ENCODE measurements at places on chromosomes 3 and 15.

DNA sequence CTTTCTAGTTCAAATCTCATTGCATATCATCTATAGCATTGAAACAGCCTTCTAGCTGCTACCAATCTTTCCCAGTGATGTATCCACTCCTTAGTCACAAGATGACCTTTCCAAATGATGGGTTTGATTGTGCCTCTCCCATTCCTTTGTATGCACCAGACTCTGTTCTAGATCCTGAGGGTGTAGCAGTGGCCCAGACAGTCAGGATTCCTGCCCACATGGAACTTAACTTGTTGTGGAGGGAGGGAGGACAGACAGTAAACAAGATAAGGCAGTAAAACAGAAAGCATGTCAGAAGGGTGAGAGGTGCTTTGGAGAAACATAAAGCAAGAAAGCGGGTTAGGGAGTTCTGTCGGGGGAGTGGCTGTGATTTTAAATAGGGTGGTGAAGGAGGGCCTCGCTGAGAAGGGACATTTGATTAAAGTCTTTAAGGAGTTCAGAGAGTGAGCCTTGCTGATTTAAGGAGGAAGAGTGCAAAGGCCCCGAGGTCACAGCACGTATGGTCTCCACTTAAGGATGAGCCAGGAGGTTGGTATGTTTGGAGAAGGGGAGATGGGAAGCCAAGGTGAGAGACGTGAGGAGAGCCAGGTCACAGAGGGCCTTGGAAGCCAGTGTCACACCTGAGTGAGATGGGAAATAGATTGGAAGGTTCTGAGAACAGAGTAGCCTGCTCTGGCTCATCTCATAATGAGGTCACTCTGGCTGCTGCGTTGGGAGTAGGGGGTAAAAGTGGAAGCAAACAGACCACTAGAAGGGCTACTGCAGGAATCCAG, 38.3 kb downstream of the FAM43A start:
- DNase-seq, result no peak

DNA sequence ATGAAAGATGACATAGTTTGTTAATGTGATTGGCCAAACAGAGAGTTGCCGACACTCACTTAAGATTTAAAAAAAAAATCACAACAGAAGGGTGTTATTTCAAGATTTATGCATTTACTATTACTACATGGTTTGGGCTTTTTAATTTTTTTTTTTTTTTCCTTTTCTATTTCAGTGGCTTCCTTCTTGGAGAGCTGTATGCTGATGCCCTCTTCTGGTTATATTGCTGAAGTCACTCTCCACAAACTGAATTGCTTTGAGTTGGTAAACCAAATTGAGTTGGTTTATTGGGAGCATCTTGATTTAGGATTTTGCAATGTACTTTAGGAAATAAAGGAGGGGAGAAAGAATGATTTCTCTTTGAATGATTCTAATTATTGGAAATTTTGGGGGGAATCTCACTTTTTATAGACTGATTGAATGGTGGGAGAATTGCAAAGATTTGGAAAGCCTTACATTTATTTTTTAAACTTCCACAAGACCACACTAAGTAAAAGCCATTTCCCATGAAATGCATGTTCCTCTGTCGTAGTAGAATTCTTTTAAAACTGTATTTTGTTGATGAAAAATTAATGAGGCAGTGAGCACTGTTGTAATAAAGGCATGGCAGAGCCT, 186.6 kb upstream of the FEZF2 start:
- no peak for DNase-seq

DNA sequence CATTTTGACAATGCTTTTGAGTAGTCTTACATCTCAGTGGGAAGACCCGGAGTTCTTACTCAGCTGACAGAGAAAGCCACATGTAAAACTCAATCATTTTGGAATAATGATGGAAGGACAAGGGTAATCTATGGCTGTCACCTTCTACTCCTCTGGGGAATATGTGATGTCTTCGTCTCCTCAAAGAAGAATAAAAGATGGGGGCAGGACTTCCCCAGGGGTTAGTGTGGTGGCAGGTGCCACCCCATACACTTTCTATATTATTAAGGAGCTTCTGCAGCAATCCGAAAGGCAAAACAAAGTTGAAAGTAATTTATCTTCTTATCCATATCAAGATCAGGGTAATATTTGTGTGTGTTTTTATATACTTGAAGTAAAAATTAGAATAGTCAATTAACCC, 180.4 kb upstream of the TOPAZ1 start:
- DNase-seq, result no peak

GRCh38 chr3:169186596-169186995, 476.9 kb downstream of the MECOM start:
- no peak for DNase-seq

DNA sequence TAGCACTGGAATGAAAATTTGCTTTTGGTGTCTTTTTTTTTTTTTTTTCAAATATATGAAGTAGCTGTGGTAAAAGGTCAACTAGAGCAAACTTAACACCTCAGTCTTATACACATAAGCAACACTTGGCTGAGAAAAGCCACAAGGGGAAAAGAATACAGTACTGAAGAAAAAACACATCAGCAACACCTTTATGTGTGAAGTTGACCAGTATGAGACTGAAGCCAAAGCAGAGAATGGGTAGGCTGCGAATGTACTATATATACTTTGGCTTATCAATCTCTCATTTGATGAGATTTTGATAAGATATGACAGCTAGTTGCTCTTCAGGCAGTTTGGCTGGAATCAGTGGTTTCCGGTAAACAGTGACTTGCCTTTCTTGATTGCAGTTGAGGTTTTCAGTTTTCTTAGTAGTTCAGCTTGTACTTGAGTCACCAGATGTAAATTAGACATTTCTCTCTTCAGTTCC, 22.0 kb upstream of the ZCWPW2 start:
- no peak for DNase-seq

Measured in activated CD8-positive, alpha-beta memory T cell treated with anti-CD3 and anti-CD28 coated beads for 1 hour (primary cell).